ENCODE measurements at places on chromosomes 6 and 20.

GRCh38 chr6:55023230-55023629 is 151.1 kb upstream of the HCRTR2 start:
- peak; percentile 77 for DNase-seq

DNA sequence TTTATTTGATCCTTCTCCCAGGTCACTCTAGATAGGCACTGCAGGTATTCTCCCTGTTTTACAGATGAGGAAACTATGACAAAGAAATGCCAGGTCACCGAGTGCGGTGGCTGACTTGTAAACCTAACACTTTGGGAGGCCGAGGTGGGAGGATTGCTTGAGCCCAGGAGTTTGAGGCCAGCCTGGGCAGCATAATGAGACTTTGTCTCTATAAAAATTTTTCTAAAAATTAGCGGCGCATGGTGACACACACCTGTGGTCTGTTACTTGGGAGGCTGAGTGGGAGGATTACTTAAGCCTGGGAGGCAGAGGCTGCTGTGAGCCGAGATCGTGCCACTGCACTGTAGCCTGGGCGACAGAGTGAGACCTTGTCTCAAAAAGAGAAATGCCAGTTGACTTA is 5.1 kb downstream of the RALGAPB start:
- DNase-seq: no peak

DNA sequence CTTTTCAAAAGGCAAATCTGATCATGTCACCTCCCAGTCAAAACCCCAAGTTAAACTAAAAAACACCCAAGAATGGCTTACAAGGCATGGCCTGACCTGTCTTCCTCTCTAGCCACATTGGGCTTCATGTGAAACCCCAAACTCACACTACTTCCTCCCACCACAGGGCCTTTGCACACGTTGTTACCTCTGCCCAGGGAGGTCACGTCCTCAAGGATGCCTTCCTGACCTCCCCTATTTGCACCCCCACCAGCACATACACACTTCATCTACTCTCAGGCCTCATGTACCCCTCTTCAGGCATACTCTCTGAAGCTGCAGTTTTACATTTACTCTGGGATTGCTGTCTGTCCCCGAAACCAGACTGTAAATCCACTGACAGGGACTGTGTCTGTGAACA is 6.1 kb downstream of the EZR start:
- DNase-seq: no peak

- peak; percentile 64 for DNase-seq
Observed at GRCh38 chr6:44556046-44556445, 168.5 kb downstream of the CDC5L start.

GRCh38 chr6:78999737-79000136 is 78.3 kb downstream of the PHIP start:
- no peak for DNase-seq

GRCh38 chr20:33704197-33704924 is 15.7 kb downstream of the PXMP4 start:
- no peak for DNase-seq

DNA sequence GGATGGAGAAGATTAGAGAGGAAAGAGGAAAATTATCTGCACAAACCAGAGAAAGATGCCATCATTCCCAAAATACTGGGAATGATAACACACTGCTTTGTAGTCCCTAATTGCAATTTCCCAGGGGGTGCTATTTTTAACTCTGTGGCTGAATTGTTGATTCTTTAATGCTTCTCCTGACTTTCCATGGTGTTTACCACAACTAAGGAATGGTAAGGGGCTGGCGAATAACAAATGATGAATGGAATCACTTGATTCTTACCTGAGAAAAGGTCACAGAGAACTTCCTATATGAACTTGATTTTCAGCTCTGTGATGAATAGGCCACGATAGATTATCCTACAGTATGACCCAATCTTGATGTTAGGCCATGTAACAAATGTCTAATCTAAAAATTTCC is 22.0 kb upstream of the IGF2R start:
- no peak for DNase-seq

DNA sequence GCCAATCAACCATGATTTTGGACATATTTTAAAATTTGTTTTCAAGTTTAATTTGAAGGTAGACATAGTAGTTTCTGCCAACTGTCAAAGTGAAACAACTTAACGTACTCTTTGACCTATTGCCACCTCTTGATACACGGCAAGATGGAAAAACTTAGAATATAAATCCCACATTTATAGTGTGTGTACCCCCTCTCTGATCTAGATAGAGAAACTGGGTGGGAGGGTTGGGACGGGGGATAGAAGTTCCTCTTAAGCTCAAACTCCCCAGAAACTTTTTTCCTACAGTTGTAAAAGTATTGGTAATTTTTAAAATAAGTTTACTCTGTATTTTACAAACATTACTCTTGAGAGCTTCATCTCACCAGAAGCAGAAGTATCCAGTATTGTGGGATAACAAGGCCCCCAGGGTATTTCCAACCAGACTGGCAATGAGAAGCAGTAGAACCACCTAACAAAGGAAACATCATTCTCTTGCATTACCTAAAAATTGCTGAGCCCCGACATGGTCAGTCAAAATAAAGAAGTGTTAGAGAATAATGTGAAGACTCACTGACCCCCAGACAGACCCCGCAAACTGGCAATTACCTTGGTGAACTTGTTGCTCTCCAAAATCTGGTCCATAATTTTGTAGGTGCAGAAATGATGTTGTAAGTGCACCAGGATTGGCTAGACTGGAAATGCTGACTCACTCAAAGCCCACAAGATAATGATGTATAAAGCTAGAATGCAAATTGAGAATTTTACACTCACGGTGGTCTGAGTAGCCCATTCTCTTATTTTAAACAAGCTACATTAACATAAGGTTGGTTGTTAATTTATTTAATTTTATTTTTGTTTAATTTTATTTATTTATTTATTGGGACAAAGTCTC is 74.7 kb upstream of the TNFAIP3 start:
- DNase-seq: peak; percentile 29

- DNase-seq: no peak
Observed at GRCh38 chr6:134074151-134075055, 22.0 kb upstream of the SLC2A12 start.

GRCh38 chr6:7841781-7842468 is 68.7 kb downstream of the TXNDC5 start:
- DNase-seq: no peak

GRCh38 chr6:110352563-110353262 is 5.4 kb downstream of the METTL24 start:
- DNase-seq: peak; percentile 51

DNA sequence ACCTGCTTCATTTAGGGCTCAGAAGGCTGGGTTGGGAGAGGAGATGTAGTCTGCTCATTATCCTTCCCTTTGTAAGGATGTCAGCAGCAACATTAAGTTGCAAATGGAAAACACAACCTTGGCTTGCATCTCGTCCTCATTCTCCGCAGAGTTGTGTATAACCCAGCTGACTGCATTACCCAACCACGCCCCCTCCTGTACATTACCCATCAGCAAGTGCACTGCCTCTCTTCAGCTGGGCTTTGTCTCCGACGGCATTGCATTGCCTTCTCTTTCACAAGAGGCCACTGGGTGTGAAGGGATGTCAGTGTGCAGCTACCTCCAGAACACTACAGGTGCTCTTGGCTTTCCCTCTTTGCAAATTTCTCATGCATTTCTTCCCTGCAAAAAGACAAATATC is 128.7 kb upstream of the TSHZ2 start:
- DNase-seq: no peak

All from hematopoietic multipotent progenitor cell treated with erythropoietin and hydrocortisone succinate and interleukin-3 and kit ligand, for 4 days (in vitro differentiated cells).